ENCODE measurements at places on chromosomes 16 and 17.
A peak's percentile ranks its signal among the peaks of the same experiment; 100 is the strongest.

DNA sequence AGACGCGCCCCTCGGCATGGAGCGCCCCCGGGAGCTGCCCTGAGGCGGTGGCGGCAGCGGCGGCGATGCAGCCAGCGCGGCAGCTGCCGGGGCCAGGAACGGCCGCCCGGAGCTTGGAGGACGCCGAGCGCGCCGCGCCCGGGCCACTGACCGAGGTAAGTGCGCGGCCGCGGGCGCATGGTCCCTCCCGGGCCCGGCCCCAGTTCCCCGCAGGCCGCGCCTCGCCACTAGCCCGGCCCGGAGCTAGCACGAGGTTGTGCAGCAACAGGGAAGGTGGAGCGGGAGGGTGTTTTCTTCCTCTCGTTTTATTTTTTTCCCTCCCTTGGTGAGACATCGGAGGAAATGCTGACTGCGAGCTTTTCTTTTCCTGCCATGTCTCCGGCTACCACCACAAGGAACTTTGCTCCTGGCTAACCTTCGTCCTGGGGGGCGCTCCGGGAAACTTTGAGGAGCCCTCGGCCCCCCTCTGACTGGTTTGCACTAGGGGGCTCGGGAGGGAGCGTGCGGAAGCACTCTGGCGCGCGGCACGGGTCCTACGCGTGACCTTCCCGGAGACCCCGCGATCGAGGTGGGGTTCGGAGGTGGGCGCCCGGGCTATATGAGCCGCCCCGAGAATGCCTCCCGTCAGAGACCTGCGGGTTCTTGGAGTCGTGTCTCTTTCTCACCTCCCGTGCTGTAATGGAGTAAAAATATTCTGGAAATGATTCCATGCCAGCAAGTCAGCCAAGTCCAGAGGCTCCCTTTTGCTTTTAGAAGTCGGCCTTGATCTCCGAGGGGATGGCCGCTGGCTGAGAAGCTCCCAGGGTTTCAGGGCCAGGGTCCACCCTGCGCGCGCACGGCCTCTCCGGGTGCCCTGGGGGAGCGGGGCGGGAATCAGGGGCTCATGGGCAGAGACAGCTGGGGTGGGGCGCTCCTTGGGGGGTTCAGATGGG lies 868 bp downstream of the KCNJ12 start:
- DNase-seq = no peak

DNA sequence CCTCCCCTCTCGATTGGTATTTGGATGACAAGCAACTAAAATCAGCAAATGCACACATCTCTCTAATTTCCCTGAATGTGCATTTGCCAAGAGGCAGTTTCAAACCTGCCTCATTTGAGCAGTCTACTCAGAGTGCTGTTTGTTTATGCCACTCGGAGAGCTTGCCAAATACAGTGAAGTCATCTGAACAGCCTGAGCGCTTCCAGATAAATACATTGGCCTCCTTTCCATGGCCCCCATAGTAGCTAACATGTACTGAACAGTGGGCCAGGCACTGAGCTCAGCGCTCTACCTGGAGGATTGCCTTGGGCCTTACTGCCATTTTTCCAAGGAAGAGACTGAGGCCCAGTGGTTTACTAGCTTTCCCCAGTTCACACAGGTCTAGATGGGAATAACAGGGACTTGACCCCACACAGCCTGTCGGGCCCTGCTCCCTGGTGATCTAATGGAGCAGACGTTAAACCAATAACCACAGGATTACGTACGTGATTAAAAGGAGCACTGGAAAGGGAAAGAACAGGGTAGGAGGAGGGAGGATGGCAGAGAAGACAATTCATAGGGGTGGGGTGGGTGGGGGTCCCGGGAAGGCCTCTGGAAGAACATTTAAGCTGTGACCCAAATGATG lies 18.7 kb upstream of the ANKRD40CL start:
- DNase-seq = no peak

DNA sequence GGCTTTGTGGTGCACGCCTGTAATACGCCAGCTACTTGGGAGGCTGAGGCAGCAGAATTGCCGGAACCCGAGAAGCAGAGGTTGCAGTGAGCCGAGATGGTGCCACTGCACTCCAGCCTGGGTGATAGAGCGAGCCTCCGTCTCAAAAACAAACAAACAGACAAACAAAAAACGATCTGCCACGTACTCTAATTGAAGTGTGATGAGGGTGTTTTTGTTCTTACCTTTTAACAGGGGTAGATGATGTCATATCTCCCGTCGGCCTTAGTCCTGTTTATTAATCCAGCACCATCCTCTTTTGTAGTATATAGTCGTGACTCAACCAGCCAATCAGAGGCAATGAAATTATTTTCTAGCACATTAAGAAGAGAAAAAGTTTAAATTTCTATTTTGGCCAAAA lies 58.5 kb downstream of the IQCK start:
- DNase-seq = no peak

- no peak for DNase-seq
These were observed 10.1 kb downstream of the MPO start for GRCh38 chr17:58270476-58271215.

DNA sequence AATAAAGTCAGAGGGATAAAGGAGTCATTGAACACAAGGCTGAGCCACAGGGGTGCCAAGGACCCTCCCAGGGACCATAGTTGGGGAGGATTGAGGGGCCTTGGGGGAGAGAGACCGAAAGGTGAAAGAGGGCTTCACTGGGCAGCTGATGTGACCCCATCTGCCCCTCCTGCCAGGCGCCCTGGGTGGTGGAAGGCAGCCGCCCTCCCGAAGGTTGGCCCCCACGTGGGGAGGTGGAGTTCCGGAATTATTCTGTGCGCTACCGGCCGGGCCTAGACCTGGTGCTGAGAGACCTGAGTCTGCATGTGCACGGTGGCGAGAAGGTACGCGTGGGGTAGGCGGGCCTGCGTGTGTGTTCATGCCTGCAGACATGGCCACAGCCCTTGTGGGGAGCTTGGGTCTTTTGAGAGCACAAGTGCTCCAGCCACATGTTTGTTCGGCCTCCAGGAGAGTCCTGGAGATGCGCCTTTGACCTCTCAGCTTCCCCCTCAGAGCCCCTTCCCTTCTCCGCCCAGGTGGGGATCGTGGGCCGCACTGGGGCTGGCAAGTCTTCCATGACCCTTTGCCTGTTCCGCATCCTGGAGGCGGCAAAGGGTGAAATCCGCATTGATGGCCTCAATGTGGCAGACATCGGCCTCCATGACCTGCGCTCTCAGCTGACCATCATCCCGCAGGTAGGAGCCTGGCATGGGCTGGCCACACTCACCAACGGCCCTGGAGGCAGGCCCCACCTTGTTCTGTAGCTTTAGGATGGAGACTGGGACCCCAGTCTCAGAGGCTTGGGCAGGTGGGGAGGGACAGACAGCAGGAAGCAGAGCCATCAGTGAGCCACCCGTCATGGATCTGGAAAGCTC lies 24.1 kb downstream of the ANKRD40 start:
- no peak for DNase-seq

DNA sequence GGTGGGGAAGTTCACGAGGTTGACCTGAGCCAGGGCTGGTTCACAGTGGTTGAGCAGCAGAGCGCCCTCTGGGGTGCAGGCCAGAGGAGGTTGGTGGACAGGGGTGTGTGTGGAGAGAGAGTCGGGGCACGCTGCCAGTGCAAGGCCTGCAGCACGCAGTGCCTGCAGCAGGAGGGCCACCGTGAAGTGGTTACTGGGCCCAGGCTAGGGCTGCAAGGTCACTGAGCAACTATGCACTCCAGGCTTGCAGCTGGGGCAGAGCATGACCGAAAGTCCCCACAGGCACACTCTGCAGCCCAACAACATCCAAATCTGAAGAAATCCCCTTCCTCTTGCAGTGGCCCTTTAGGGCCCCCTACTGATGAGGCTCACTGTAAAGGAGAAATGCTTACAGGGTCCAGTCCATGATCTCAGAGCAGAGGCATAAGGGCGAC lies 89.1 kb upstream of the NOL11 start:
- no peak for DNase-seq

DNA sequence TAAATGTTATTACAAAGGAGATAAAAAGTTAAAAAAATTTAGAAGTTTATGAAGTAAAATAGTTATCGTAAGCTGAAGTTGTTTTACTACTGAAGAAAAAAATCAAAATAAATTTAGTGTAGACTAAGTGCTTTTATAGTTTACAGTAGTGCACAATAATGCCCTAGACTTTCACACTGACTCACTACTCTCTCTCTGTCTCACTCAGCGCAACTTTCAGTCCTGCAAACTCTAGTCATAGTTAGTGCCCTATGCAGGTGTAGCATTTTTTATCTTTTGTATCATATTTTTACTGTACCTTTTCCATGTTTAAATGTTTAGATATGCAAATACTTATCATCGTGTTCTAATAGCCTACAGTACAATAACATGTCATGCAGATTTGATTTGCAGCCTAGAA lies 17.7 kb upstream of the TOM1L1 start:
- no peak for DNase-seq

GRCh38 chr17:82560802-82561428 lies 41.4 kb downstream of the FOXK2 start:
- DNase-seq = no peak

- no peak for DNase-seq
These were observed 10.8 kb downstream of the MYBBP1A start for GRCh38 chr17:4544135-4544950.

GRCh38 chr16:23283571-23283970 lies 18.5 kb upstream of the SCNN1B start:
- no peak for DNase-seq

DNA sequence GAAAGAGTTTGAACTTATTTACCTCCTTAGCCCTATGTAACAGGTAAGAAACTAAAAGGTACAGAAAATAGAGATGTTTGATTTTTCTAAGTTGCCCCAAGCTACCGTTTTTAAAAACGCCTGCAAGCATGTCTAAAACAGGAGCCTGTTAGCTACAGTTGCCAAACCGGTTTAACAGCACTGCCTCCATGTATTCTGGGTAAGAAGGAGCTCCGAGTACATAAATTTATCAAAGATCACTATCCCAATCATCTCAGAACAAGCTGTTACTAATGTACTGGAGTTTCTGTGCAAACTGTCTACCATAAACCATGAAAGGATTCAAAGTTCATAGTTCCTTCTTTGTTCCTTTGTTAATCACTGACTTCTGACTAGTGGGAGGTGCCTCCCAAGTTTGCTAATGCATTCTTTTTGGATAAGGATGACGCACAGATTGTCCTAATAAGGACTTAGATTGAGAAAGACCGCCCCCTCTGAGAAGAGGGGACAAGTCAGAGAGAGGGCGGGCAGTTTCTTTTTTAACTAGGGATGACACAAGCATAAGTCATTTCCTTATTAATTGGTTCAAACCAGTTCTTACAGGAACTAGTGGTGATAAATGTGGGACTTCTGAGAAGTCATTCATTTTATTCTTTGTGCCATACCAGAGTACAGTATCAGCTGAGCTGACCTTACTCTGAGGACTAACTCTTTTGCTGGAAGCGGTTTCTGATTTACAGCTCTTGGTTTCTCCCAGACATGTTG lies 55.3 kb downstream of the TUBD1 start:
- peak; percentile 19 for DNase-seq
